ENCODE measurements at places on chromosomes 1 and 21. TPM values are rescaled to one million over a fixed set of nuclear protein-coding genes. Genes with fewer than 3 reads are reported as not detected.

Gene GJC2
- total RNA-seq: not detected

DNA sequence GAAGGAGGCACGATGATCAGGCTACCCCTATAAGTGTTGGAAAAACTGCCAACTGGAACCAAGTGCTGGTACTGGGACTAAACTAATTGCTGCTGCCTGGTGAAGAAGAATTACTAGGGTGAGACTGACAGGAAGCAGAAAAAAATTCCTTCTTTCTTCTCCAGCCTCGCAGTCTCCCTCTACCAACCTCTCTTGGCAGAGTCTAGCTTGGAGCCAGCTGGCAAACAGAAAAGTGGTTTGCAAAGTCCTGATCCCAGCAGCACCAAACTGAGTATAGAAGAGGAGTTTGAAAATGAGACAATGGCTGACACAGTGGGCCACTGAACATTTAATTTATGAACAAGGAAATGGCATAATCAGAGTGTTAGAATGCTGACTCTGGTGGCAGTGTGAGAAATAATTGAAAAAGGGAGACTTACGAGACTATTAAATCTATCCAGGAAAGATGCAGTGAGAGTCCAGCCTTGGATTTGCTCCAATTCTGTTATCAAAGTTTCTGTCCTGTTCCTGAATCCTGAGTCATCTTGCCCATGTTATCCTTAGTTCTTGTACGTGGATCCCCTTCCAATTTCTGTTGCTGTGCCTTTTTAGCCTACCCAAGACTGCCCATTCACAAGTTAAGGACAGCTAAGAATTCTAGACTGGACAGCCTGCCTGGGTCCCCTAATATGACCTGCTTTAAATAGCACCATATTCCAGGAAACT, 23.7 kb upstream of the DISP1 start:
- H3K4me1 ChIP-seq: no peaks in the 10 kb centered on the region
- no peak overlapping the region for H3K27ac ChIP-seq
- H3K4me3 ChIP-seq: no peak overlapping the region
- H3K27me3 ChIP-seq: no peaks in the 10 kb centered on the region

- H3K4me3 ChIP-seq: no peak overlapping the region
- H3K27ac ChIP-seq: no peak overlapping the region
- H3K27me3 ChIP-seq: no peaks in the 10 kb centered on the region
- no peak for DNase-seq
- H3K36me3 ChIP-seq: no peaks in the 10 kb centered on the region
These were observed 61.1 kb upstream of the LRP8 start for GRCh38 chr1:53388963-53389362.

- no peaks in the 10 kb centered on the region for H3K27me3 ChIP-seq
- no peak overlapping the region for H3K27ac ChIP-seq
- no peak overlapping the region for H3K4me3 ChIP-seq
- H3K4me1 ChIP-seq: peaks cover 18% of the 10 kb centered on the region
- H3K36me3 ChIP-seq: no peaks in the 10 kb centered on the region
These were observed 22.1 kb downstream of the RRP1 start for GRCh38 chr21:43811262-43812105.
